ENCODE measurements at places on chromosomes 4 and X.

DNA sequence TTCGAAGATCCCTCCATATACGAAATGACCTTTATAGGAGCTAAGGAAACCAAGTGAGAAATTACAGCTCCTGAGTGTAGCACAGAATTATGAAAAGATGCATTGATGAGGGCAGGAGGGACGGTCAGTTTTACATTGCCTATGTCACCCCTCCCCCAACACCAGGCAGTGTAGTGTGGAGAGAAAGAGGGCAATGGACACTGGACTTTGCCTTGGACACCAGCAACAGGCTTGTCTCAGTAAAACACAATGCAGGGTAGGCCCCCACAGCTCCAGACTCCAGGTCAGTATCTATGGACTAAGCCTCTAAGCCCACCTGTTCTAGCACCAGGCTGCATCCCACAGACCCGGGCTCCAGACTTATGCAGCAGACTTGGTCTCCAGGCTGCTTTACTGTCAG is 16.5 kb downstream of the APOOL start:
- DNase-seq: no peak
- H3K4me1 ChIP-seq: no peaks in the 10 kb centered on the region
- no peak overlapping the region for H3K27ac ChIP-seq
- no peak overlapping the region for H3K4me3 ChIP-seq

DNA sequence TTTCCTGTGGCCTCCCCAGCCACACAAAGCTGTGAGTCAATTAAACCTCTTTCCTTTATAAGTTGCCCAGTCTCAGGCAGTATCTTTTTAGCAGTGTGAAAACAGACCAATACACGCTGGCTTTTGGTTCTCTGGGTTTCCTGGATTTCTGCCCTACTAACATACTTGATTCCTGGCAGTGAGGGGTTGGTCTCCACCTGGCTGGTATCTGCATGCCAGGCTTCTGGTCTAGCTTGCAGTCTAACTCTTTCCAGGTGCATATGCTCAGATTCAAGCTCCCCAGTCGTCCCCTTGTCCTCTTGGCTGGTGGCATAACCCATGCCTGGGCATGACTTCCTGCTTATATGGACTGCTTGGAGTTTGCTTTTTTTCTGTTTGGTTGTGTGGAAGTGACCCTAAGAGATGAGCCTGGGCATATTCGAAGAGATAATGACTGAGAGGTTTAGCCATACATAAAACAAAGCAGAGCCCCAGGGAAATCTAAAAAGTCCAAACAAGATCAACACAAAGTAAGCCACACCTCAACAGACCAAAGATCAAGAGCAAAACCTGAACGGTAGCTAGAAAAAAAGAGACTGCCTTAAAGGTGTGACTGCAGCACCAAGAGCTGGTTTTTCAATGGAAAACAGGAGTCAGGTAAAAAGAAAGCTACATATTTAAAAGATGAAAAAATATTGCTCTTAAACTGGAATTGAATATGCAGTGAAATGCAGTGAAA is 102.1 kb upstream of the STS start:
- H3K4me1 ChIP-seq: no peaks in the 10 kb centered on the region
- no peak overlapping the region for H3K27ac ChIP-seq
- DNase-seq: no peak
- H3K27me3 ChIP-seq: no peaks in the 10 kb centered on the region
- H3K36me3 ChIP-seq: peaks cover 8% of the 10 kb centered on the region
- no peak overlapping the region for H3K4me3 ChIP-seq

- no peaks in the 10 kb centered on the region for H3K27me3 ChIP-seq
- no peak overlapping the region for H3K27ac ChIP-seq
- peak; percentile 55 for DNase-seq
- no peaks in the 10 kb centered on the region for H3K4me1 ChIP-seq
- no peaks in the 10 kb centered on the region for H3K36me3 ChIP-seq
Measured at GRCh38 chr4:7655511-7656243, 220.9 kb upstream of the PSAPL1 start.

- no peak overlapping the region for H3K27ac ChIP-seq
- DNase-seq: no peak
- H3K4me3 ChIP-seq: no peak overlapping the region
- no peaks in the 10 kb centered on the region for H3K4me1 ChIP-seq
- no peaks in the 10 kb centered on the region for H3K36me3 ChIP-seq
Measured at GRCh38 chrX:17214962-17215361, 160.0 kb upstream of the NHS start.

DNA sequence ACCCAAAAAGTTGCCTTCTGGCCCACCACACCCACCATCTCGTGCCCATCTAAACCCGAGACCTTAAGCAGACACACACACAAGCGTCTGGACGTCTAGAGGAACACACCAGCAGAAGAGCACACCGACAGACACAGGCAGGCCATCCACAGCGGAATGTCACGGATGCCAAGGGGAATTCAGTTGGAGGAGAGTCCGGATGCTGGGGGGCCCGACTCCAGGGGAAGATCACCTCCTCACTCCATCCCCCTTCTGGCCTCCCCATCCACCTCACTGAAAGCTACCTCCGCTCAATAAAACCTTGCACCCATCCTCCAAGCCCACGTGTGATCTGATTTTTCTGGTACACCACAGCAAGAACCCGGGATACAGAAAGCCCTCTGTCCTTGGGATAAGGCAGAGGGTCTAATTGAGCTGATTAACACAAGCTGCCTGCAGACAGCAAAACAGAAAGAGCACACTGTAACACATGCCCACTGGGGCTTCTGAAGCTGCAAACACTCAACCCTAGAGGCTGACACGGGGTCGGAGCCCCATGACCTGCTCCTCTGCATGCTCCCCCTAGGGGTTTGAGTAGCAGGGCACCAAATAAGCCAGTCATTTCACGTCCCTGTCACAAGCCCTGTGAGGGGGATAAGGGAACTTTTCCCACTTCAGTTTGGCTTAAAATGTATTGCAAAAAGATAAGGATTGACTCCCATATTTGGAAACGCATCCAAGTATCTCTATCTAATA is 339.6 kb upstream of the PCDH10 start:
- no peak overlapping the region for H3K27ac ChIP-seq
- no peaks in the 10 kb centered on the region for H3K4me1 ChIP-seq
- H3K36me3 ChIP-seq: no peaks in the 10 kb centered on the region

DNA sequence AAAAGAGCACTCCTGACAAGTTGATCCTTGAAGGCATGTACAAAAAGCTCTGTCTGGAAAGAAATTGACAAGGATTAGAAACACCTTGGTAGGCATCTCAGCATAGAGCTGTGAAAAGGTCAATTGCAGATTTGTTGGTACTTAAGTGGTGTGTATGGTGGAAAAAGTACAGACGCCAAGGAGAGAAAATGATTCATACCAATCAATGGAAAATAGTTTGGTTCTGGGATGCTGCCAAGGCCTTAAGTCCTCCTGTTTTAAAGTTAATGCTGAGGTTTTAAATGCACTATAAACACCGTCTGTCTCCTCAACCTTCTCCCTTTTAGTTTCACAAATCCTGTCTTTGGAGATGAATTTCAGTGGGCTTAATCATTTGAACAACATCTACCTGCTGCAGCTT is 524.1 kb downstream of the IL15 start:
- H3K4me1 ChIP-seq: no peaks in the 10 kb centered on the region
- no peak for DNase-seq
- no peaks in the 10 kb centered on the region for H3K27me3 ChIP-seq
- peaks cover 3% of the 10 kb centered on the region for H3K36me3 ChIP-seq
- H3K27ac ChIP-seq: no peak overlapping the region

DNA sequence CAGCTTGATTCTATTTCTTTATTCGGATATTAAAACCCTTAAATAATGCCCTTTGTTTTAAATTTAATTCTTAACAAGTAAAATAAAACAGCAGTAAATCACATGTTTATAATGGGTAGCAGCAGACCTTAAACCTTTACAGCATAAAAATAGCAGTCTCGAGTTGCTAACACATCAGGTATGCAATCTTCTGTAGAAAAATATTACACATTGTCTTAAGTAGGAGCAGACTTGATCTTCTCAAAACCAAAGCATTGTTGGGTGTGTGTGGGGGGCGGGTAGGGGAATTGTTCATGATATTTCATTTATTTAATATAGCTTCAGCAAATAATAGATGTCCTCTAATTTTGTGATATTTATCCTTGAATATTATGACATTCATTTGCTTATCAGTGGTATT is 331.4 kb downstream of the PCDH7 start:
- no peaks in the 10 kb centered on the region for H3K4me1 ChIP-seq
- DNase-seq: no peak
- no peaks in the 10 kb centered on the region for H3K36me3 ChIP-seq
- H3K27ac ChIP-seq: no peak overlapping the region
- no peaks in the 10 kb centered on the region for H3K27me3 ChIP-seq
